Substantia nigra (tissue), 51 donors: ENCODE measurements at places on chromosomes 2 and 18.

- no peak for DNase-seq
Measured at GRCh38 chr2:25835906-25836305, 42.4 kb downstream of the ASXL2 start.

GRCh38 chr2:235510318-235510717 is 16.5 kb downstream of the AGAP1 start:
- DNase-seq: no peak

DNA sequence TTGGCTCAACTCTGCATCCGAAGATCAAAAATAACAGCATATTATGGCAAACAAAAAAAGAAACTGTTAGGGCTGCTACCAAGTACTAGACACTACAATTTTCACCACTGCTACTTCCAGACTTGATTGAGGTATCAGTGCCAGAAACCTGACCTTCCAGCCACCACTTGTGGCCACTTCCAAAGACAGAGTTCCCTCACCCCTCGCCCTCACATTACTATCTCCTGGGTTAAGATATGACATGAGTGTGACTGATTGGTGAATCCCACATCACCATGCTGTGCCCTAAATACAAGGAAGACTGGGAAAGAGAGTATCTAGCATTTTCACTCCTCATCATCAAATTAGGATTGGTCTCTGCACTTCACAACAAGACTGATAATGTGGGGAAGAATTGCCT is 296.1 kb upstream of the NT5C1B start:
- no peak for DNase-seq

DNA sequence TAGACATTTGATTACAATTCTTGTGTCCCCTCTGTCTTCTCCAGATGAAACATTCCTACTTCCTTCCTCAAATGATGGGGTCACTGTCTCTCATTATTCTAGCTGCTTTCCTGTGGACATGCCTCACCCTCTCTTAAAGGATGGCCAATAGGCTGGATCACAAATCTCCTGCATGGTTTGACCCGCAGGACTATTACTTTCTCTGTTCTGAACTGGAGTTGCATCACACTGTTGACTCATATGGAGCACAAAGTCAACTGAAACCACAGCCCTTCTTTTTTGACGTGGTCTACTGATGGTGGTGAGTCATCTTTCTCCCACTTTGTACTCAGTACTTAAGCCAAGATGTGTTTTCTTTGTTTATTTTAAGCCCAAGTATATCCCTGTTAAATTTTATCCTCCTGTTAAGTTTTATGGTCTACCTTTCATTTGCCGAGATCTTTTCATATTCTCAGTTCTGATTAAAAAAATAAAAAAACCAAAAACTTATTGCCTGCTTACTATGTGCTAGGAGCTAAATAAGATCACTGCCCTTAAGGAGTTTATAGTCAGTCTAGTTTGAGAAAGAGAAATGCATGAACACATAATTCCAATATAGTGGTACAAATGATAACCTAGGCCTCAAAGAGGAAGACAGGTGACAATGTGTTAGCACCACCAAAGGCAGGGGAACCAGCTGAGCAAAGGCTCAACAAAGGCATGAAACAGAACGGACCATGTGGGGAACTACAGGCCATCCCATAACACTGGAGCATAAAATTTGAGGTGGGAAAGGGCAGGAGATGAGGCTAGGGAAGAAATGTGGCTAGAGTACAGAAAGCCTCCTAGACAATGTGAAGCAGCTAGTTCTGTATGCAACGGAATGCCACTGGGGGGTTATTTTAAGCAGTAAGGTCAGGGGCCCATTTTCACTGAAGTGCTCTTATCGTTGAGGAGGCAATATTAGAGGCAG is 67.6 kb upstream of the ZFP36L2 start:
- no peak for DNase-seq

DNA sequence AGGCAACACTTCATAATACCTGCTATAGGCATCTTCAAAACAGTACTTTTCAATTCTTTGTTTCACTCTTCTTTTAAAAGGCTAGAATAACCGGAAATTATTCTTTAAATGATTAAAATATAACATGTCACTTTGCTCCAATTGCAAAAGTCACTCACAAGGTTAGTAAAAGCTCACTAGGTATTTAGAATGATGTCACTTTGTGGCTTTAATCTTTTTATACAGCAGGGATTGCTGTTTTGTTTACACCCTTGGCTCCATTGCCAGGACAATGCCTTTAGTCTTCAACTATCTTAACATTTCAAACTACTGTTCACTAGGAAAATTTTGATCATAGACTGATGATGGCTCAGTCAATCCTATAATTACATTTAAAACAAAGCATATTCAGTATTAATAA is 157.1 kb downstream of the BAZ2B start:
- no peak for DNase-seq

GRCh38 chr2:200305797-200306195 is 697 bp upstream of the SPATS2L start:
- peak; percentile 12 for DNase-seq

DNA sequence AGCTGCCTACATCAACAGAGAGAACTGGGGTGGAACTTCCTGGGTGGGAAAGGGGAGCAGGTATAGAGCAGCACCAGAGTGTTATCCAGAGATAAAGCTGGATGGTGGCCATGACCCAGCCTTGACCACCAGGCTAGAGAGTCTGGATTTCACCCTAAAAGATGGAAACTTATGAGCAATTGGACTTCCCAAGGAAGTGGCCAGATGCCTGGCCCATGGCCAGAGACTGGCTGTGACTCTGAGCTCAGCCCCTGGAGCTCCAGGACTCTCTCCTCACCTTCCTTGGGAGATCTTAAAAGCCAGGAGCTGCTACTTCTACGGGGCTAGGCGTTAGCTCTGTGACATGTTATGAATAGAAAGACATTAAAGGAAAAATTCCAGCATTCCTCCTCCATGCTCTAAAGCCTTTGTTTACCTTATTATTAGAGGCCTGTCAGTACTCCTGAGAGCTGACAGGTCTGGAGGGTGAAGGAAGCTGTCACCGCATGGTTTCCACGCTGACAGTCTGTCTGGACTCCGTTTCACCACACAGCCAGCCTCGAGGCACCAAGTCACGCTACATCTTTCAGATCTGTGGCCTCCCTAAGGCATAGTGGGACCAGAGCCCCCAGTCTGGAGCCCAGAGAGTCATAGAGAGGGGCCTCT is 260.0 kb upstream of the SIX2 start:
- no peak for DNase-seq

DNA sequence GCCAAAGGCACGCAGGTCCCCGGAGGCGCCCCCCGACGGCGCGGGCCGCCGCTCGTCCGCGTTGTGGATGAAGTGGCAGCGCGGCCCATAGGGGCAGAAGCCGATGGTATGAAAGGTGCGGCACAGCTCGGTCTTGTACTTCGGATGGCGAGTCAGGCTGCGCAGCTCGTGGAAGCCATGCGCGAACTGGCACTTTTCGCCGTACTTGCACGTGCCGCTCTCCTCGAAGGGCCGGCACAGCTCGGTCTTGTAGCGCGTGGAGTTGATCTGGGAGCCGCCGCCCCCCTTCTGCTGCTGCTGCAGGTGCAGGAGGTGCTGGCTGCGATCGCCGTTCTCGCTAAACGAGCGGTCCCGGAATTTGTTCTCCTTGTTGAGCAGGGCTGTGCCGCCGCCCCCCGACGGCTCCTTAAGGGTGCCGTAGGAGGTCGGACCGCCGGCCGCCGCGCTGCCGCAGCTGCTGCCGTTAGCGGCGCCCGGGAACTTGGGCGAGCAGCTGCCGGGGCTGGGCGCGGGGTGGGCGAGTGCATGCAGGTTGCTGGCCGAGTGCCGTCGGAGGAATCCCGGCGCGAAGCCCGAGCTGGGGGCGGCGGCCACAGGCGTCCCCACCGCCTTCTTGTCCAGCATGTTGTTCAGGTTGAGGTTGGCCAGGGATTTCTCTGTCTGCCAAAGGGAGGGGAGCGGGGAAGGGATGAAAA is 1.2 kb downstream of the ZFP36L2 start:
- peak; percentile 70 for DNase-seq

DNA sequence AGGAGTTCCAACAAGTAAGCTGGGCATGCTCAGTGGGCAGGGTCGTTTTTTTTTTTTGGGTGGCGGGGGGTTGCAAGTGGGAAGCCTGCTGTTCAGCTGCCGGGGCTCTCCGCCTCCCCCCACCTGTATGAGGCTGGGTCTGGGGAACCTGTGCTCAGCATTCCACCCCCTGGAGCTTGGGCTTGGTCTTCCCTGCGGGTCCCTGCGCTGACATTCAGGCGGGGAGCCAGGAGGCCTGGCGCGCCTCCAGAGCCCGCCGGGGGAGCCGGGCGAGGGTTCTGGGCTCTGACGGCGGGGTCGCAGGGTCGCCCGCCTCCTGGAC is 822 bp upstream of the GPD2 start:
- DNase-seq: no peak

DNA sequence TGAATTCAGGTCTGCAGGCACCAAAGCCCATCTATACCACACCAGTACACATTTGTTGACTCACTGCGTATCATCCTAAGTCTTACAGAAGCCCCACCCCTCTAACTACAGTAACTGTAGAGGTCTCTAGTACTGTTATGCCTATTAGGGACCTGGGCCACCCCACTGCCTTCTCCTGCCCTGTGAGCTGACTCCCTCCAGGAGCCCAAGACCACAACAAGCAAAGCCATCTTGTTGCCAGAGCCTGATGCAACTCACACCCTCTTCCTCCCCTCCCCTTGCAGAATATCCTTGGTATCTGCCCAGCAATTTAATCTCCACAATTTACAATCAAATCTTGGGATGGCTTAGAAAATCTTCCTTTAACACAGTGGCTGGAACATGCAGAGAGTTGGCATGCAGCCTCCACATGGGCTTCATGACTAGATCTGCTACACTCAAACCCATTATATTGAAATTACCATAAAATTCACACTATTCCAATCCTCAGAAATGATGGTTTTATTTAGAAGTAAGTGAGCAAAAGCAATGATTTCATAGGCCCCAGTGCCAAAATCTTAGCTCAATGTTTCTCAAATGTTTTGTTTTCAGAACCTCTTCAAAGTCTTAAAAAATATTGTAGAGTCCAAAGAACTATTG is 17.7 kb upstream of the CYP1B1 start:
- DNase-seq: no peak

DNA sequence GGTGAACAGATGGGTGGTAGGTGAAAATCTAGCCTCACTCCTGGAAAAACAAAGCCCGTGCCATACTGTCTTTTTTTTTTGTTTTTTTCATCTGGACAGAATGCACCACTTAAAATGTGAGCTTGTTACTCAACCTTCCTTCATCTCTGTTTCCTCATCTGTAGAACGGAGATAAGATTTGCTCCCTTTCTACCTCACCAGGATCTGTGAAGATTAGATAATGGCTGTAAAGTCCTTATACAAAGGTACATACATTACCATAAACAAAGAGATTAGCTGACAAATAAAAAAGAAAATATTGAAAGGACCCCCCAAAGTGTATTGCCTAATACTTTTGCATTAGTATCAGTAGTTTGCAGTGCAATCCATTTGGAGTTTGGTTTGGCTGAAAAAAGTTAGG is 75.4 kb upstream of the ZEB2 start:
- no peak for DNase-seq

- peak; percentile 20 for DNase-seq
Measured at GRCh38 chr18:23369266-23369665, 83.8 kb upstream of the RIOK3 start.

GRCh38 chr2:143839456-143839855 is 680.5 kb downstream of the ZEB2 start:
- no peak for DNase-seq

GRCh38 chr2:200307724-200308545 is 1.4 kb downstream of the SPATS2L start:
- DNase-seq: no peak

- DNase-seq: no peak
Measured at GRCh38 chr2:103401621-103402020, 639.8 kb downstream of the TMEM182 start.

- no peak for DNase-seq
Measured at GRCh38 chr2:111133603-111134002, 12.9 kb downstream of the BCL2L11 start.

DNA sequence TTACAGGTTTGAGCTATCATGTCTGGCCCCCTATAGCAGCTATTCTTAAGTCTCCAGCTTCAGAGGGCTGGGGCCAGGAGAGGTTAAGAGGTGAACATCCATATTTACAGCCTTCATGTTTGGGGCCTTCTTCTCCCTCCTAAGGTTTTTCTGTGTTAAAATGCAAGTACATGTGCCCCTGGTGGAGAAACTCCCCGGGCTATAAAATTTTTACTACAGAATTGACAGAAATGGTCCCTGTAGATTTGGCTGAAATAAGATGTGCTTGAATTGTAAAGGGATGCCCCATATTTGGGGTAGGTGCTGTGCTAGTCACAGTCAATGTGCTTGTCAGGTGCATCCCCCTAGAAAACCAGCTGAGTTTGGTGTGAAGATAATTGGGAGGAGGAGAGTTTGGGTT is 263.3 kb upstream of the CXCR4 start:
- DNase-seq: no peak

- no peak for DNase-seq
Measured at GRCh38 chr2:20168727-20169696, 55.9 kb downstream of the SDC1 start.

- no peak for DNase-seq
Measured at GRCh38 chr18:8821083-8821465, 115.7 kb downstream of the MTCL1 start.
